ENCODE measurements at places on chromosomes 2 and 18. TPM values are rescaled to one million over a fixed set of nuclear protein-coding genes. Genes with fewer than 3 reads are reported as not detected.

PPM1G gene
- 70.0 TPM for polyA plus RNA-seq

FOSL2 gene
- 12.7 TPM for polyA plus RNA-seq

MATN3 gene
- polyA plus RNA-seq = 9.1 TPM

SRBD1 gene
- 14.7 TPM for polyA plus RNA-seq

MC4R gene
- 1.1 TPM for polyA plus RNA-seq

DNA sequence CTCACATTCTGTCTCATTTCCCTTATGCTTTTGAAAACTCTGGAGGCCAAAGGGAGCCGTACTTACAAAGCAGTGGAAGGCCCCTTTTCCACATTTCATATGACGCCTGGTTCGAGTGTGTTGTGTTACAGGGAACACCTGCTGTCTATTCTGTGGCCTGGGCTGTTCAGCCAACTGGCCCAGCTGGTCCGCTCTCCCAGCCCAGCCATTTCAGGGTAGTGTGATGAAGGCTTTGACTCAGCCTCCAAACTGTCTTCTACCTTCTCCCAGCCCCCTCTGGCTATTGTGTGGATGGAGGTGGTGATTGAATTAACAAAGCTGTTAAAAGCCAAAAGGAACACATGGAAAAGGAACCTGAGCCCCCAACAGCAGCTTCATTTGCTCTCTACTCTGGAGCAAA is 233.8 kb downstream of the ICOS start:
- peak; percentile 82 for DNase-seq

DNA sequence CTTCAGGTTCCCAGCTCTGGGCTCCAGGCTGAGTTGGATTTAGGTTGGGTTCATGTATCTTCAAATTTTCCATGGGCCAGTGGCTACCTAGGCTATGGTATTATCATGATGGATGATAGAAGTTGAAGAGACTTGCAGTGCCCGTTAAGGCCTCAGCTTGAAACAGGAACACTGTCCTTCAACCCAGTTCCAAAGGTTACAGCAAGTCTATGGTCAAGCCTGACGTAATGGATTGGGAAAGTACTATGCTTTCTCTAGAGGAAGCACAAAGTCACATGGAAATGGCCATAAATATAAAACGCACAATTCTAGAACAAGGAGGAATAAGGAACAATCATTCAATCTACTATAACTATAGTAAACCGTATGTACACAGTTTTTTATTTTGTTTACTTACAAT is 593.2 kb downstream of the ZEB2 start:
- DNase-seq = no peak

DNA sequence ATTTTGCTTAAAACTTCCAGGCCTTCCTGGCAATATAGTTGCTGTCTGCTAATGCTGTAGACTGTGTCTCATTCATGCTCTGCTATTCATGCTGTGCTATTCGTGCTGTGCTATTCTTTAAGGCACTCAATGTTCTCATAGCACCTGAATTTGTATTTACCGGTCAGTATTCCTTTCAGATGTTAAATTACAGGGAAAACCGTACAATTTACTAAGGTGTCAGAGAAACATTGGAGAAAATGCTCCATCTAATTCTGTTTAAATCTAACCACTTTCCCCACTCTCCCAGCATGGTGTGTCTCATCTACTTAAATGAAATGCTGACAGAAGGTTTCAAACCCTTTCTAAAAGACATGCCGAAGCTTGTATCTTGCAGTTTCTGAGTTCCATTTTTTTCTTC is 25.0 kb downstream of the FAM171B start:
- DNase-seq = no peak

DNA sequence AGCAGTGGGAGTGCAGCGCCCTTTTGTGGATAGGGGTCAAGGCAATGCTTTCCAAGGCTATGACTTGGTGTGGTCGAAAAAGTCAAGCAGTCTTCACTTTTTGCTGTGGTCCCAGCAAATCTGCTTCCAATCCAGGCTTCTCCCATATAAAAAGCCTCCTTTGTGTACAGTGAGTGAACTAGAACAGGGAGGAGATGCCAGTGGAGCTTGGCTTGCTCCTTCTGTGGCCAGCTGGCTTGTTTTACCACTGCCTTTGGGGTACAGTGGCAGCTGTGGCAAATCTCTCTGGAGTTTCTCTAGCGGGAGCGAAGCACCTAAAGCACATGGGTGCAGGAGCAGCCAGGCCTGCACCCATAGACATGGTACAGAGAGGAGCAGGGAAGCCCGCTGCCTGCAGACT is 103.5 kb downstream of the MSH2 start:
- DNase-seq = no peak

DNA sequence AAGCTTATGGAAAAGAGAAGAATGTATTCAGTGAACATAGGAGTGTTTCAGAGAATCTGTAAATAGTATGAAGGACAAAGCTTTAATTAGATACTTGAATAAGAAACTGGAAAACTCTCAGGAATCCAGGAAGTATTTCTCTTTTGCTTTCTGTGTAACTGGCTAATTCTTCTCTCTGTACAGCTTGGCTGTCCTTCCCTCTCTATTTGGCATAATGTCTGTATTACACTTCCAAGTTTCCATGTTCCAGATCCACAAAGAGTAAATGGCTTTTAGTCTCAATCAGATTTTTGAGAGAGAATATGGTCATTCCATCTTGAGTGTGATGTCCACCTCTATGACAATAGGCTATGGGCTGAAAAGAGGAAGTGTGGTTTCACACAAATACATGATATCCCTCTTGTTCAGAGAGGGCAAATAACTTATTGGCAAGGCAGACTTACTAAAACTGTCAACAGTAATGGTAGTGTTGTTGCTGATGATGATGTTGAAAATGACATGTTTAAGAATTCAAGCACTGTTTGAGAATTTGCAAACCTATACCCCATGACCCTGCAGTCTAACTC is 129.2 kb upstream of the ERBB4 start:
- DNase-seq = no peak
